ENCODE measurements at places on chromosomes 2 and 18. TPM values are rescaled to one million over a fixed set of nuclear protein-coding genes. Genes with fewer than 3 reads are reported as not detected.

The RGPD4 gene
- not detected for total RNA-seq

The MC4R gene
- 0.28 TPM for total RNA-seq

The HOXD13 gene
- not detected for total RNA-seq

The CNRIP1 gene
- total RNA-seq: 25.6 TPM

The NFU1 gene
- total RNA-seq: 40.0 TPM

The BOLL gene
- not detected for total RNA-seq

The CELF4 gene
- not detected for total RNA-seq

The VWA3B gene
- not detected for total RNA-seq

All from IMR-90 (cell line).